Fibroblast of villous mesenchyme (primary cell): ENCODE measurements at places on chromosomes 7 and 10. TPM values are rescaled to one million over a fixed set of nuclear protein-coding genes. Genes with fewer than 3 reads are reported as not detected.

DNA sequence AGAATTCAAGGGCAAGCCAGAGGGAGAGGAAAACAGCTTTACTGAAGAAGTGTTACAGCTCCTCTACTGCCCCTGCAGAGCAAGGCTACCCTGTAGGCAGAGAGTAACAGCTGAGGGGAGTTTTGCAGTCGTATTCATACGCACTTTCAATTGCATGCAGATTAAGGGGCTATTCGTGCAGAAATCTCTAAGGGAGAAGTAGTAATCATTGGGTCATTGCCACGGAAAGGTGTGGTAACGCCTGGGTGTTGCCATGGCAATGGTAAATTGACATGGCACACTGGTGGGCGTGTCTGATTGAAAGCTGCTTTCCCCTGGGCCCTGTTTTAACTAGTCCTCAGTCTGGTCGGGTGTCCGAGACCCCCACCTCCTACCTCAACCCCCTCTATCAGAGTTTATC lies 227.2 kb downstream of the NSUN6 start:
- no peak for DNase-seq

DNA sequence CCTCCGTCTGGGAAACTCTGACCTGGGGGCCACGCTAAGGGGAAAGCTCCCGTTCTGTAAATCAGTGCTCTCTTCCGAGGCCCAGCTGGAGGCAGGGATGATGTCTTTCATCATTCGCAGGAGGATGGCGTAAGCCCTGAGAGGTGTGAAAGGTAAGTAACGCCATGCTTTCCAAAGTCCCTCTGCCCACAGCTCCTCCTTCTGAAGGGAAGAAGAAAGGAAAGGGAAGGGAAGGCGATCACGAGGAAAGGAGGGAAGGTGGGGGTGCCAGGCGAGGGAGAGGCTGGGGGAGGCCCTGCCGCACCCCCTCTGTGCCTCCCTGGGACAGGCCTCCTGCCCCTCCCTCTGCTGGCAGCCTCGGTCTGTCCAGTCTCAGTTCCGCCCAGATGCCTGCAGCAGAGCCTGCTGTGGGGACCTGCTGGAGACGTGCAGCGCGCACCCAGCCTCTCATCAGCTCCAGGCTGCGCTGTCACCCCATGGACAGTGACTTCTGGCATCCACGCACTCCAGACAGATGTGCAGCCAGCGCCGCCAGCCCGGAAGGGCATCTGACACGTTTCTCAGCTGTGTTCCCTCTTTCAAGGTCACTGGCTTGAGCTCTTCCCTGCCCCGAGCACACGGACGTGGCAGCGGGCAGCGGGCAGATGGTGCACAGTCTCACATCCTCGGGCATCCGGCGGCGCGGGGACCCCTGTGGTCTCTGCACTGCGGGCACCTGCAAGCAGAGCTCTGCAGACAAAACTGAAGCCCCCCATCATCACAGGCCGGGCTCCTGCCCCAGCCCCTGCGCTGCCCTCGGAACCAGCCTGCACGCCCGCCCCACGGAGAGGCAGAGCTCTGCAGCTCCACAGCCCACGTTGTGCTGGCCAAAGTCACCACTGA lies 60.6 kb downstream of the INSIG1 start:
- no peak for DNase-seq

- no peak for DNase-seq
Observed at GRCh38 chr7:101900103-101900502, 82.7 kb downstream of the CUX1 start.

GRCh38 chr10:116670706-116671105 lies 50.0 kb downstream of the PNLIPRP2 start:
- no peak for DNase-seq

GRCh38 chr10:34494012-34494411 lies 321.1 kb downstream of the PARD3 start:
- peak; percentile 77 for DNase-seq

DNA sequence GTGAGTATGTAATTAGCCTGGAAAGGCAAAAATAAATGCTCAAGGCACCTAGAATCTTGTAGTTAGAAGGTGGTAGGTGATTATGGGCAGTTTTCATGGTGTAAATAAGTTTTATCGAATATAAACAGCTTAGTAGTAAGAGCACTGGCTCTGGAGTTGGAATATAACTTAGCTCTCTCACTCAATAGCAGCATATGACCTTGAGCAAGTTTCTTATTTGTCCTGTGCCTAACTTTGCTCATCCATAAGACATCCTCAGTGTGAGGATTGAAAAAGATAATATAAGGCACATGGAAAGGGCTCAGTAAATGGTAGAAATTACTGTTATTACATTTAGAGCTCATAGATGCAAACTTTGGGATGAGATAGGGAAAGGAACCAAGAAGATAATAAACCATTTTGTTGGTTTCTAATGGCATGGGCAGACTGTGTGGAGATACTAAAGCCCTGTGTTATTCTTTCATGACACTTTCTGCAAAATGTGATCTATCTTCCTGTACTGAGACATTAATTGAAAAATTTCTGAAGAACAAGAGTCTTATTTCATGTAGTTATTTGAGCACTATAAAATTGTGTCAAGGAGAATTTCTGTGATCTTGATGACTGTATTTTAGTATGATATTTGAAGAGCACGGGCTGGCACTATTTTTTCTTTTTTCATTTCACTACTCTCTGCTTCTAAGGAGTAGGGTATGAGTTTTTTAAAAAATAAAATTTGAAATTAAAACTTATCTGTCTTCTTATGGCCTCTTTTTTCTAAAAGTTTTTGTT lies 3.1 kb downstream of the SLK start:
- no peak for DNase-seq

- DNase-seq: no peak
Observed at GRCh38 chr7:99029466-99030435, 114.2 kb downstream of the SMURF1 start.

The AGBL3 gene
- 1.3 and 1.6 TPM in 2 replicates for total RNA-seq

DNA sequence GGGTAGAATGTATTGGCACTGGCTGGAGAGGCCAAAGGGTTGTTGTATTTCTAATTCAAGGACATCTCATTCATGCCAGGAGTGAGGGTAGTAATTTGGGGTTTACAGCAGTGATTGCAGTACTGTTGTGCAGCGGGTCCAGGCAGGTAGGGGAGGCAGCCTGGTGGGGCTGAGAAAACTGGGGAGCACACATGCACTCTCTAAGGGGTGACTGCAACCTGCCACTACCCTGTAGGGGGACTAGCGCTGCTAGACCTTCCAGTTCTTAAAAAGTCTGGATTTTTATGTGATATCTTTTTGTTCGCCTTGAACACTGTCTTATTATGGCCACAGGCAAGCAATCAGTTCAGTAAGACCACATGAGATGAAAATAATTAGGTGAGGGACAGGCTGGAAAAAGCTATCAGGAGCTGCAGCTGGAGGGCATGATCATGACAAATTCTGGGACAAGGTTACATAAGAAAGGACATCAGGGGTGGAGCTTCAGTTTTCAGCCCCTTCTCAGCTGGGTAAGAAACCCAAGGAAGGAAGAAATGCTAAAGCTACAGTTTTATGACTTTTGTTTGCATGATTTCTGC lies 149.0 kb downstream of the ARHGAP21 start:
- DNase-seq: no peak

The ZNF503 gene
- total RNA-seq: 7.8 and 11.9 TPM in 2 replicates

DNA sequence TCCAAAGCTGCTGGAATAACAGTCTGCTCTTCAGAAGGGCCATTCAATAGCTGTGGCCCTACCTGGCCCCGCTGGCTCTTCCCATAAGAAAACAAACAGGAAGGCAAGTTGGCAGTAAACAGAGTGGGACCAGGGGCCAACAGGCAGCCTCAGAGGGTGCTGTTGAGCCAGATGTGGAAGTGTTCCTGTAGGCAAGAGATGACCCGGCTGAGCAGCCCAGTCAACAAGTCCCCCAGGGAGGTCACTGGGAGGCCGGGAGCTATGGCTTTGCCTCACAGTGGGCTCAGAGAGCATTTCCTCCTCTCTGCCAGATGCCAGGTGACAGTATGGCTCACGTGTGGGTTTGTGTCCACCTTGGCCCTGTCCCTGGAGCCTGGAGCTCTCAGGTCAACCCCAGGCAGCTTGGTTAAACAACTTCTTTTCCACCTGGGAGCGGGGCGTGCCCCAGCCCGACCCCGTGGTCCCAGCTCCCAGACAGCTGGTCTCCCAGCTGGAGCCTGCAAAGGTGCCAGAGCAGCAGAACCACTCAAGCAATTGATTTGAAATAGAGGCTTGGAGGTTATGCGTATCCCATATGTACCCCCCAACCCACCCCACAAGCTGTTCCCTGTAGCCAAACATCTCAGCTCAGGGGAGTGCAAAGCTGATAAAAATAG lies 33.8 kb upstream of the LOXL4 start:
- DNase-seq: no peak

GRCh38 chr7:93316730-93317129 lies 84.6 kb downstream of the VPS50 start:
- no peak for DNase-seq

The HPSE2 gene
- total RNA-seq: 5.6 and 12.2 TPM in 2 replicates

DNA sequence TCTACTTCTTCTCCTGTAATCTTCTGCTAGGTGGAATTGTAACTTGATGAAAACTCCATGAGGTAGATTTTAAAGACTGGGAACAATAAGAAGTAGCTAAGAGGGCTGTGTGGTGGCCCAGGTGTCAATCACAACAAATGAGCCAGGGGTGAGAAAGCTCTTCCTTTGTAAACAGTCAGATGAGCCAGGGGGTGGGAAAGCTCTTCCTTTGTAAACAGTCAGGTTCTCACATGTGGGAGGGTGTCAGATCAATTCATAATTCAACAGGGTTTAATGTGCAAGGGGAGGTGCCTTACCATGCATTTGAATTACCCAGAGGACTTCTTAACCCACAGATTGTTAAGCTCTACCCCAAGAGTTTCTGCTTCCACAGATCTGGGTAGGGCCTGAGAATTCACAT lies 312.4 kb upstream of the AUTS2 start:
- no peak for DNase-seq

GRCh38 chr7:91565499-91566401 lies 301.5 kb downstream of the FZD1 start:
- DNase-seq: no peak

The CYP2W1 gene
- under 0.01 TPM in 1 of 2 replicates, not detected in the other for total RNA-seq

The AKR1C4 gene
- not detected in 2 replicates for total RNA-seq

The NCF1 gene
- total RNA-seq: under 0.01 TPM in 1 of 2 replicates, not detected in the other

DNA sequence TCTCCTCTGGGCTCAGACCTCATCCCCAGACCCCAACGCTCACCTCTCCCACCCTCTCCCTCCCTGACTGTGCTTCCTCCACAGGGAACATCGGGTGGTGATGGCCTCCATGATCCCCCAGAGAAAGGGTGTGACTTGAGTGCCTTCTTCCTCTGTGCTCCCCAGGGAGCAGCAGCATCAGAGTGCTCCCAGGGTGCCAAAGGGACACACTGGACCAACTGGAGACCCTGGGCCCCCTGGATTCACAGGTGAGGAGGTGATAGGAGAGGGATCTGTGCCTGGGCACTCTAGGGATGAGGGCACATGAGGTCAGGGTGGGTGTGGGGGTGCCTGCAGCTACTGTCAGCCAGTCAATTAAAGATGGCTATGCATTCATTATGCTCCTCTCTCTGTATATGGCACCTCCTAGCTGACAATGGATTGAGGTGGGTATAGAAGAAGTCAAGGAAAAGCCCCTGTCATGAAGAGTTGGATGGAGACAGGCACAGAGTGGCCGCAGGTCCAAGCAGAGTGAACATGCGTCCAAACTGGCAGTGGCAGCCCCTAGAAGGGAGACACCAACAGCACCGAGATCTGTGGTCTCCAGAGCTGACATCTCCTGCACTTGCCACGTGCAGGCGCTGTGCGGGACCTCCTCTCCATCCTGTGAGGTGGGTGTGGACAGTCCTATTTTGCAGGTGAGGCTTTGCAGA lies 15.5 kb upstream of the VOPP1 start:
- no peak for DNase-seq

GRCh38 chr7:26360650-26361049 lies 69.0 kb downstream of the SNX10 start:
- DNase-seq: no peak

The EPHB6 gene
- 0.43 and 4.2 TPM in 2 replicates for total RNA-seq

DNA sequence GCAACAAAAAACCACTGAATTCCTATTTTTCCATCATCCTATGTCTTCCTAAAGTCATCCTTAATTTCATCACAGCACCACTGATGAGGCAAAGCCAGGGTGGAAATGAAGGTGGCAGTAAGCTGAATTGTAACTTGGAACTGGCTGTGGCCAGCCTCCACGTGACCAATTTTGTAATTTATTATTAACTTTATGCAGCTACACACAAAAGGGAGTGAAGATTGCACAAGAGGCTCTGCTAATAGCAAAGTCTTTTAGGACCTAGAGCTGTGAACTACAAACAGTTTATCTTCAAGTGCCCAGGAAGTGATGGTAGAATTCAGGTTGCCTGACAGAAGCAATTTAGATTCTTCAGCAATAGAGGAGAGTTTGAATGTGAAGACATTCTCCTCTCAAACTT lies 176.4 kb downstream of the CCDC71L start:
- DNase-seq: peak; percentile 80

DNA sequence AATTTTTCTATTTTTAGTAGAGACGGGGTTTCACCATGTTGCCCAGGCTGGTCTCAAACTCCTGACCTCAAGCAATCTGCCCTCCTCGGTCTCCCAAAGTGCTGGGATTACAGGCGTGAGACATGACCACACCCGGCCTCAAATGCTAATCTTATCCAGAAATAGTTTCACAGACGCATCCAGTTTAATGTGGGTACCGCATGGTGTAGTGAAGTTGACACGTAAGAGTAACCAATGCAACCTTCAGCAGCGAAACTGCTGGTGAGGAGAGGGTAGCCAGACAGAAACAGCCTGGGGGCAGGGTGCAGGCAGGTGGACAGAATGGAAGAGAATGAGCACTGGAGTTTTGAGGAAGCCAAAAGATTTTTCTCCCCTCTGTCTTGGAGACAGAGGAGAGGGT lies 63.5 kb upstream of the FAM180A start:
- no peak for DNase-seq

GRCh38 chr10:104663563-104663962 lies 22.5 kb downstream of the SORCS3 start:
- DNase-seq: no peak

DNA sequence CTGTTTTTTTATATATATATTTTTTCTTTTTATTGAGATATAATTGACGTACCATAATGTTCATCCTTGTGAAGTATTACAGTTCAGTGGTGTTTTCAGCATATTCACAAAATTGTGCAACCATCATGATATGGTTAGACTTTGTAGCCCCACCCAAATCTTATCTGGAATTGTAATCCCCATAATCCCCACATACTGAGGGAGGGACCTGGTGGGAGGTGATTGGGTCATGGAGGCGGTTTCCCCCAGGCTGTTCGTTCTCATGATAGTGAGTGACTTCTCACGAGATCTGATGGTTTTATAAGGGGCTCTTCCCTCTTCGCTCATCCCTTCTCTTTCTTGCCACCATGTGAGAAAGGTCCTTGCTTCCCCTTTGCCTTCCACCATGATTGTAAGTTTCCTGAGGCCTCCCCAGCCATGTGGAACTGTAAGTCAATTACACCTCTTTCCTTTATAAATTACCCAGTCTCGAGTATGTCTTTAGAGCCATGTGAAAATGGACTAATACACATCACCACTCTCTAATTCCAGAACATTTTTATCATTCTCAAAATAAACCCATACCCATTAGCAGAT lies 73.9 kb upstream of the SMNDC1 start:
- DNase-seq: peak; percentile 62
